WERI-Rb-1 (cell line): ENCODE measurements at places on chromosomes 13 and 19.

GRCh38 chr13:67023130-67023876 is 206.8 kb downstream of the PCDH9 start:
- no peak for DNase-seq

DNA sequence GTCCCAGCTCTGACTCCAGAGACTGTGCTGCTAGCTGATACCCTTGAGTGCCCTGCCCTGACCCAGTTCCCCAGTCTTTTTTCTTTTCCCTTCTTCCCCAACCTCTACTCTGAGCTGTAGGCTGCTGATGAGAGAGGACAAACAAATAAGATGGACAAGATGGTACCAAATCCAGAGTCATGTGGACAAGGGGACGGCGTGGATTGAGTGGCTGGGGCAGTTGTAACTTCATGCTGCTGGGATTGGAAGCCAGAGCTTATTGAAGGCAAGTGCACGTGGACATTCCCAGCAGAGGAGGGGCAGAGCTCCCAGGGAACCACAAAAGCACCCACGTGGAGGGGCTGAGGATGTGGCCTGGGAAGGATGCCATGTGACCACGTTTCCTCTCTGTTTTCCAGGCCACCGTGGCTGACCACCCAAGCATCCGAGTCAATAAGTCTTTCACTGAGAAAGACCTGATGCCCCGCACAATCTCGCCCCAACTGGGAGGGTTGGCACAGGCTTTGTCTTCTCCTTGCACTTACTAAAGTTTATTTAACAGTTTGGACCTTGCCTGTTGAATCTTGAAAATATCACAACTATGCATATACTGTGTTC is 323.3 kb upstream of the ZNF507 start:
- DNase-seq = no peak

GRCh38 chr13:83825676-83826075 is 56.6 kb downstream of the SLITRK1 start:
- DNase-seq = no peak

DNA sequence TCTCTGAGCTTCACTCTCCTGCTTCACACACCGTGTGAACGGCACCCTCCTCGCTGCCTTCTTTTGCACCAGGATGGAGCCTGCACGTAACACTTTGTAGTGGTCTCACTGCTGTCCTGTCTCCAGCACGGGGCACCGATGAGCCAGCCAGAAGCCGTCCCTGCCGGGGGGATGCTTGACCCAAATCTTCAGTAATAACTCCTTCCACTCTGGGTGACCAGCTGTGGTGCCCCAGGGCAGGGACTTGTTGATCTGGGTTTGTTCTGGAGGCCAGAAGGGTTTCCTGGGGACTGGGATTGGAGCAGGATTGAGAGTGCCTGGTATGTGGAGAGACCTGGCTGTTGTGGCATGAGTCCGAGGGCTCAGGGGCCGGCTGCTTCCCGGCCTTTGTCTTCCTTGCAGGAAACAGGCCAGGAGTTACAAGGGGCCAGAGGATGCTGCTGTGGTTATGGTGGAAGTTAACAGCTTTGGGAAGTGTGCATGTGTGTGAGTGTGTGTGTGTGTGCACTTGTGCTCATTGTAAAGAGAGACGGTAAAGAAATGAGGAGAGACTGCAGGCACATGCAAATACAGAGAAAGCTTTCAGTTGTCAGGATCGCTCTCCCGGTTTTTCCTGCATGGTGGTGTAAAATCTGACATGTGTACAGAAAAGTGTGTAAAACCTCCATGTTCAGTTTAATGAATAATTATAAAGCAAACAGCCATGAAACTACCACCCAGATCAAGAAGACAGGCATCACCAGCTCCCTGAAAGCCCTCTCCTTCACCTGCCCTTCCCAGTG is 18.9 kb downstream of the PAK4 start:
- no peak for DNase-seq

DNA sequence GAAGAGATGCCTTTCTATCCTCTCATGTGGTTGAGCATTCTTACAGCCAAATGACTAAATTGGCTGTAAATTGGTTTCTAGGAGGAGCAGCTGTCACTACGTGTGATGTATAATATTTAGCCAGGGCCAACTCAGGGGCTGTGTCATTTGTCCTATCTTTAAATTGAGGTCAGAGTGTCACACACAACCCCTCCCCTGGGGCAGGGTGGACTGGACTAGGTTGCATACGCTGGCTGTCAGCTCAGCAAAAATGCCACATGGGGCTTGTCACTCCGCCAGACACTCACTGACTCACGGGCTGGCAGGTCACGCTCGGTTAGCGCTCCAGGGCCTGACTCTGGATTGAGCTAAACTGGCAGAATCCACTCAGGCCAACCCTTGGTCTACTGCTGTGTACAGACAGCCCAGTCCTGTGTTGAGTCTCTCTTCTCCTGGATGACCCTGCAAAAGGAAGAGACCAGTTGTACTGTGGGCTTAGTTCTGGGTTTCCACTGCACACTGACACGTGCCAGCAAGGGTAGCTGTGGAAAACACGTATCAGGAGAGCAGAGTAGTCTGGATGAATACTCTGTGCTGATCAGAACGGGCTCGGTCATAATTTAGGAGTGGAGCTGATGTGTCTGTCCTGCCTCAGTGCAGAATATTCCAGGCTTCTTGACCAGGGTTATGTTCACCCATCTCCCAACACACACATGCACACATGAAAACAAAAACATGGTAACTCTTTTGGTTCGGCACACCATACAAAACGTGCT is 29.1 kb downstream of the SHISA2 start:
- no peak for DNase-seq
